ENCODE measurements at places on chromosomes 2 and 18.
A peak's percentile ranks its signal among the peaks of the same experiment; 100 is the strongest.

- DNase-seq = no peak
- no peak overlapping the region for H3K27ac ChIP-seq
- no peaks in the 10 kb centered on the region for H3K4me1 ChIP-seq
- no peaks in the 10 kb centered on the region for H3K36me3 ChIP-seq
Measured at GRCh38 chr2:10362096-10362897, 59.6 kb downstream of the HPCAL1 start.

DNA sequence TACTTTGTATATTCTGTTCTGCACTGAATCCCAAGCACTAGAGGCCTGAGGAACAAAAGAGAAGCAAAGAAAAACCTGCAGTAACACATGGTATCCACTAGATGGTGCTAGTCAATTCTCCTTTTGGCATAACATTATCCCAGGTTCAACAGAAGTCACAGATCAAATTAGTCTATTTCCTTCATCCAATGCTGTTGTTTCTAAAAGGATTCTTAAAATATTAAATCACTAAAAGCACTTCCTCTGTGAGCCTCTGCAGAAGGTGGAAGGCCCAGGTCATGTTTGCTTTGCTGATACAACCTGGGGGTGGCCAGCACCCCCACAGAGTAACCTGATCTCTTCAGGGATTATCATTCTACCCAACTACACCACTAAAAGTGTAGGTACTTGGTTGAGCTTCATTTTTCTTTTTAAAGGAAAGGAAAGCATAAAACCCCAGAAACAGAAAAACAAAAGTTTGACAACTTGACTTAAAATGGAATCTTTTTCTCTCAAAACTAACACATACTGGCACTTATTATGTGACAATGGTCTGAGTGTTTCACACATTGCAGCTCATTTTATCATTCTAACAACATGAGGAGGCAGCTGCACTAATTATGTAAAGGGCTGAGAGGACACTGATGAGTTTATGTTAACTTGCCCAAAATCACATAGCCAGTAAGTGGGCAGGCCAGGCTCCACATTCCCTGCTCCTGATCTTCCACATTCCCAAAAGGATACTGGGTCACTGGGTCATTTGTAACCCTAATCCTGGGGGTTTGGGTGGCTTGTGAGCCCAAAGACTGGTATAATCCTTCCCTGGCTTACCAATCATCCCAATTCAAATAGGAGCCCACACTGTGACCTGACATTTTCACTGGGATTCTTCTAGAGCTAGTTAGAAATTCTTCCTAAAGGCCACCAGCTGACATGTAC is 66.8 kb upstream of the DNER start:
- H3K27ac ChIP-seq = no peak overlapping the region
- no peak overlapping the region for H3K4me3 ChIP-seq
- no peak for DNase-seq

DNA sequence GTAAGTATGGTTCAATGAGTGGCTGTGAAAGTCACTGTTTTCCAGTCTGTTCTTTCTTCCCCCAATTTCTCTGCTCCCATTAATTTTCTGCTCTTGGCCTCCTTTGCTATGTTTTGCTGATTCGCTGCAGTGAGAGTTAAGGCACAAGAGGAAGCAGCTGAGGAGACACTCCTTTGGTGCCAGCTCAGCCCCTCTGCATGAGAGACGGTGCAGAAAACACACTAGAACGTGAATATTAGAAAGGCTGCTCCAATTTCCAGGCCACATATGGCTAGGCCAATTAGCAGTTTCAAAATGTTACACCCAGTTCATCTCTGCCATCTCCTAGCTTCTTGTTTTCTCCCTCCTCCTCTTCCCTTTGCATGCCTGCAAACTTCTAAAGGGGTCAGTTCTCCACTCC is 38.9 kb downstream of the AKAIN1 start:
- H3K4me3 ChIP-seq = no peak overlapping the region
- no peak for DNase-seq
- 0 out of 2 replicates have a peak, but pooled peaks cover 3% of the 10 kb centered on the region for H3K27me3 ChIP-seq
- no peaks in the 10 kb centered on the region for H3K4me1 ChIP-seq

GRCh38 chr2:11829324-11829946 is 83.0 kb downstream of the LPIN1 start:
- DNase-seq = peak; percentile 73
- H3K36me3 ChIP-seq = peaks cover 10% of the 10 kb centered on the region
- H3K27ac ChIP-seq = peak overlapping the region; percentile 70
- peaks cover 37% of the 10 kb centered on the region for H3K4me1 ChIP-seq
- H3K27me3 ChIP-seq = no peaks in the 10 kb centered on the region
- no peak overlapping the region for H3K4me3 ChIP-seq

DNA sequence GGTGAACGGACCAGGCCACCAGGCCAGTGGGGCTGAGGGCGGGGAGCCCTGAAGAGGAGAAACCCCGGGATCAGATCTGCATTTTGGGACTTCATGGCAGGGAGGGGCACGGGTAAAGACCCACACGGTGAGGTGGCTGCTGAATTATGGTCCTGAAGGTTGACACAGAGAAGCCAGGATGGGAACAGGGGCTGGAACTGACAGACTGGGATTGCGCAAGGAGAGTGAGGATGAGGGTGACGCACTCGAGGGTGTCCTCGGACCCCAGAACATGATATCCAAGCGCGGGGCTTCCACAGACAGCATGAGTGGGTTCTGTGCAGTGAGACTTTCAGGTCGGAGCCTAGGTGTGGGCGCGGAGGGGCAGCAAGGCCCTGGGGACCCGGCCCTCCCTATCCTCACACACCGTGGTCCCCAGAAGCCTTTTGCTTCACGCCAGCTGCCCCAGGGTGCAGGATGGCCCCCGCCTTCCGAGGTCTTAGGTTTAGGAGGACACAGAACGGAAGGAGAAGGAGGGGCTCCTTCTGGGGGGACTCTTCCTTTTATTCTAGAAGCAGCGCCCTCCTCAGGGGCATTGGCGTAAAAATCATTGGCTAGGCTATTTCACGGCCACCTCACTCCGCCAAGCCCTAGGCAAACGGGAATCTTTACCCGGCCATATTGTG is 416.8 kb upstream of the HS6ST1 start:
- DNase-seq = no peak
- H3K4me3 ChIP-seq = no peak overlapping the region
- H3K36me3 ChIP-seq = no peaks in the 10 kb centered on the region
- no peak overlapping the region for H3K27ac ChIP-seq

GRCh38 chr18:79864006-79864725 is 66.4 kb downstream of the KCNG2 start:
- peak; percentile 30 for DNase-seq
- no peaks in the 10 kb centered on the region for H3K4me1 ChIP-seq
- H3K27me3 ChIP-seq = no peaks in the 10 kb centered on the region
- H3K36me3 ChIP-seq = no peaks in the 10 kb centered on the region
- no peak overlapping the region for H3K4me3 ChIP-seq

- H3K27me3 ChIP-seq = no peaks in the 10 kb centered on the region
- H3K27ac ChIP-seq = no peak overlapping the region
- H3K36me3 ChIP-seq = no peaks in the 10 kb centered on the region
- H3K4me1 ChIP-seq = no peaks in the 10 kb centered on the region
- DNase-seq = no peak
Measured at GRCh38 chr2:41414486-41415230, 633.2 kb upstream of the PKDCC start.

GRCh38 chr2:172335736-172336135 is 91.7 kb upstream of the ITGA6 start:
- peaks cover 14% of the 10 kb centered on the region for H3K4me1 ChIP-seq
- no peaks in the 10 kb centered on the region for H3K36me3 ChIP-seq
- H3K4me3 ChIP-seq = no peak overlapping the region
- no peak for DNase-seq
- no peaks in the 10 kb centered on the region for H3K27me3 ChIP-seq

DNA sequence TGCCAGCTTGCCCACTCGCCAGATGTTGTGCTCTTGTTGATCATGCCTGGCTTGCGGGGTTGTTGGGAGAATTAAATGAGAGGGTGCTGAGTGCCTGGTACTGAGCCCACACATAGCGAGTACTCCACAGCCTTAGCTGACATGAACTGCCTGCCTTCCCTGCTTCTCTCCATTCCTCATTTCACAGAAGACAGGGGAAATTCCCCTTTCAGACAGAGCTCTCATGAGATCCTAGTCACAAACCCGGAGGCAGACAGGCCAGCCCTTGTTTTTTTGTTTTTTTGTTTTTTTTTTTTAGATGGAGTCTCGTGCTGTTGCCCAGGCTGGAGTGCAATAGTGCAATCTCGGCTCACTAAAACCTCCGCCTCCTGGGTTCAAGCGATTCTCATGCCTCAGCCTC is 17.1 kb upstream of the DNMT3A start:
- peaks cover 9% of the 10 kb centered on the region for H3K4me1 ChIP-seq
- no peaks in the 10 kb centered on the region for H3K27me3 ChIP-seq
- no peaks in the 10 kb centered on the region for H3K36me3 ChIP-seq
- H3K4me3 ChIP-seq = no peak overlapping the region

DNA sequence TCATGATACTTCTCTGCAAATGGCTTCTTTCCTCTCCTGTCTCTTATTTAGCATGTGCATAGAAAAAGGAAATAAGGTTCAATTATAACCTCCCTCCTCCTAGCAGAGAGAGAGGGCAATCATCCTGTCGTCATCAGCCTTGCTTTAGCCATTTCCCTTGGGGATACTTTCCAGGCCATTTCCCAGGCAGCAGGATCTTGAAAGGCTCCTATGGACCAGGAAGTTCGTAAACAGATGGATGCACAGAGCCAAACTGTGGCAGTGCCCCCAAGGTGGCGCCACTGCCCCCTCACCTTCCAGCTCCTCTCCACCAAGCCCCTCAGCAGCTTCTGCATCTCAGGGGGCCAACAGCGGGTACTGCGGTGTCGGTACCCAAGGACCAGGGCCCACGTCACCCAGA is 157.4 kb downstream of the DTNA start:
- no peak overlapping the region for H3K4me3 ChIP-seq
- H3K27me3 ChIP-seq = no peaks in the 10 kb centered on the region
- no peaks in the 10 kb centered on the region for H3K36me3 ChIP-seq

- no peak overlapping the region for H3K4me3 ChIP-seq
- peaks cover 11% of the 10 kb centered on the region for H3K27me3 ChIP-seq
- H3K27ac ChIP-seq = no peak overlapping the region
Measured at GRCh38 chr2:126881591-126881990, 17.1 kb upstream of the TEX51 start.

GRCh38 chr2:233829193-233830110 is 24.9 kb downstream of the HJURP start:
- peak; percentile 31 for DNase-seq
- peaks cover 8% of the 10 kb centered on the region for H3K36me3 ChIP-seq
- no peak overlapping the region for H3K27ac ChIP-seq
- H3K4me1 ChIP-seq = peaks cover 17% of the 10 kb centered on the region
- H3K27me3 ChIP-seq = no peaks in the 10 kb centered on the region

- no peak overlapping the region for H3K4me3 ChIP-seq
- H3K27ac ChIP-seq = no peak overlapping the region
- no peaks in the 10 kb centered on the region for H3K4me1 ChIP-seq
Measured at GRCh38 chr2:232113821-232114220, 152.3 kb downstream of the DIS3L2 start.

- H3K27me3 ChIP-seq = no peaks in the 10 kb centered on the region
- H3K4me3 ChIP-seq = no peak overlapping the region
- H3K27ac ChIP-seq = no peak overlapping the region
- H3K36me3 ChIP-seq = peaks cover 7% of the 10 kb centered on the region
- no peak for DNase-seq
Measured at GRCh38 chr18:44741511-44741910, 60.8 kb downstream of the SETBP1 start.

DNA sequence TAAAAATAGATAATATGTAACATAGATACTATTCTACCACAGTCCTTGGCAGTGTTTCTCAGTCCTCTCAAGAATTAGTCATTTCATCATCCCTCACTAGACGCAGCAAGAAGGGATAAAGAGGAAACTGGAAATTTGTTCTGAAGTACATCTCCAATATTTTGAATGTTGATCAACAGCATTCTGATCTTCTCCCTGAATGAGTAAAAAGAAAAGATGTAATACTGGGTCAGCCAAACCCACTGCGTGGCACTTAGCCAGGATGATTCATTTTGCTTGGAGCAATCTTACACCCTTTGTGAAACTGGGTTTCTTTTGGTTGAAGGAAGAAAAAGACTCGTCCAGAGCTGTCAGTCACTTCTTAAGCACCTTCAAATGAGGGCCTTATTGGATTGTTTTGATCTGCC is 54.1 kb downstream of the TAF1B start:
- H3K27ac ChIP-seq = 0 out of 2 replicates have a peak overlapping the region, but pooled peaks have one; percentile 0
- peak; percentile 89 for DNase-seq
- H3K4me1 ChIP-seq = peaks cover 26% of the 10 kb centered on the region
- H3K4me3 ChIP-seq = no peak overlapping the region
- H3K27me3 ChIP-seq = no peaks in the 10 kb centered on the region
- peaks cover 8% of the 10 kb centered on the region for H3K36me3 ChIP-seq

- H3K4me1 ChIP-seq = no peaks in the 10 kb centered on the region
- no peak overlapping the region for H3K4me3 ChIP-seq
- H3K36me3 ChIP-seq = peaks cover 15% of the 10 kb centered on the region
- H3K27me3 ChIP-seq = no peaks in the 10 kb centered on the region
Measured at GRCh38 chr2:3355951-3356569, 21.6 kb downstream of the EIPR1 start.

GRCh38 chr2:15251753-15252152 is 309.4 kb downstream of the NBAS start:
- H3K4me3 ChIP-seq = no peak overlapping the region
- H3K36me3 ChIP-seq = no peaks in the 10 kb centered on the region
- no peaks in the 10 kb centered on the region for H3K27me3 ChIP-seq
- no peak for DNase-seq

- no peak overlapping the region for H3K4me3 ChIP-seq
- 0 out of 2 replicates have a peak, but pooled peaks cover 5% of the 10 kb centered on the region for H3K4me1 ChIP-seq
- H3K27me3 ChIP-seq = no peaks in the 10 kb centered on the region
- DNase-seq = no peak
Measured at GRCh38 chr18:63303547-63303946, 16.0 kb downstream of the BCL2 start.

- H3K36me3 ChIP-seq = peaks cover 85% of the 10 kb centered on the region
- H3K4me3 ChIP-seq = no peak overlapping the region
- peaks cover 15% of the 10 kb centered on the region for H3K4me1 ChIP-seq
- no peak overlapping the region for H3K27ac ChIP-seq
- DNase-seq = no peak
Measured at GRCh38 chr2:241041589-241042158, 43.3 kb downstream of the SNED1 start.

DNA sequence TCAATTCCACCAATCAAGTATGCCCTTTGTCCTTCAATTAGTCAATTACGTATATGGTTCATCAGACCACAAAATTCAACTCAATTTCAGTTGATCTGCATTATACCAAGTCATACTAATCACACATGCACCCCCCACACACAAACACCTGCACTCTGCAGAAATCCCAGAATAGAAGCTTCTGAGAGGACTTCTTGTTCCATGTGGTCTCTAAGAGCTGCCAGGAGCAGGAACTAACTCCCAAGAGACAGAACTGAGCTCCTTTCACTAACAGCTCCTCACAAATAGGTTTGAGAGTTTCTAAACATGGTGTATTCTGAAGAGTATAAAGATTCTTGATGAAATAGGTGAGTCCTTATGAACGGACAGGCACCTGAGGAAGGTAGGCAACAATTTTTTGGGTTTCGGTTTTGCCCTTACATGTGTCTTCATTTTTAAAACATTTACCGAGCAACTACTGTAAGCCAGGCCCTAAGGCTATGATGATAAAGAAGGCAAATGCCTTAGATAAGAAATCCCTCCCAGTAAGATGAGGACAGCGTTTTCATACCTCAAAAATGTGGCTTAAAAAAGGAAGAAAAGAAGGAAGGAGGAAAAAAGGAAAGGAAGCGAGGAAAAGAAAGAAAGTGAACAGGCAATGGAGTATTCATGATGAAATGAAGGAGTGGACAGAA is 183.1 kb downstream of the PID1 start:
- no peaks in the 10 kb centered on the region for H3K36me3 ChIP-seq
- H3K4me1 ChIP-seq = no peaks in the 10 kb centered on the region
- no peak for DNase-seq
- H3K27me3 ChIP-seq = no peaks in the 10 kb centered on the region
- H3K27ac ChIP-seq = no peak overlapping the region
- no peak overlapping the region for H3K4me3 ChIP-seq
